Tibial artery (tissue), 4 donors: ENCODE measurements at places on chromosomes 7 and 10.

DNA sequence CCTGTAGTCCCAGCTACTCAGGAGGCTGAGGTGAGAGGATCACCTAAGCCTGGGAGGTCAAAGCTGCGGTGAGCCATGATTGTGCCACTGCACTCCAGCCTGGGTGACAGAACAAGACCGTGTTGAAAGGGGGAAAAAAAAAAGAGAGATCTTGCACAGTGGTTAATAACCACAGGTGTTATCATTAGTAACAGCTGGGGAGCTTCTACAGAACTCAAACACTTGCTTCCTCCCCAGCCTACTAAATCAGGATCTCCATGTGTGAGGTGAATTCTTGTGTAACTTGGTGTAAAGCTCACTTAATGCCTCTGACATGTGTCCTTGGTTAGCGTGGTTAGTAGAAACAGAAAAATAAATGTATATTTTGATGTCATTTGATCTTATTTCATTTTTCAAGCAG is 43.9 kb upstream of the BMS1 start:
- no peak overlapping the region for H3K4me3 ChIP-seq
- H3K36me3 ChIP-seq: no peaks in the 10 kb centered on the region
- no peak overlapping the region for H3K27ac ChIP-seq
- no peaks in the 10 kb centered on the region for H3K27me3 ChIP-seq
- H3K4me1 ChIP-seq: no peaks in the 10 kb centered on the region
- no peak for DNase-seq

GRCh38 chr7:130345136-130345535 is 520 bp downstream of the CPA5 start:
- no peaks in the 10 kb centered on the region for H3K36me3 ChIP-seq
- H3K27me3 ChIP-seq: no peaks in the 10 kb centered on the region
- H3K27ac ChIP-seq: no peak overlapping the region
- no peak overlapping the region for H3K4me3 ChIP-seq
- H3K4me1 ChIP-seq: no peaks in the 10 kb centered on the region

GRCh38 chr10:7513936-7514335 is 103.1 kb upstream of the SFMBT2 start:
- DNase-seq: no peak
- H3K36me3 ChIP-seq: no peaks in the 10 kb centered on the region
- H3K4me1 ChIP-seq: no peaks in the 10 kb centered on the region
- no peak overlapping the region for H3K4me3 ChIP-seq

GRCh38 chr10:48478980-48479811 is 125.7 kb downstream of the ARHGAP22 start:
- H3K27ac ChIP-seq: no peak overlapping the region
- no peaks in the 10 kb centered on the region for H3K27me3 ChIP-seq
- H3K4me1 ChIP-seq: no peaks in the 10 kb centered on the region
- peak; percentile 56 for DNase-seq
- no peak overlapping the region for H3K4me3 ChIP-seq
- H3K36me3 ChIP-seq: no peaks in the 10 kb centered on the region

GRCh38 chr7:117072620-117073118 is 119.4 kb downstream of the ST7 start:
- H3K36me3 ChIP-seq: no peaks in the 10 kb centered on the region
- no peaks in the 10 kb centered on the region for H3K4me1 ChIP-seq
- no peaks in the 10 kb centered on the region for H3K27me3 ChIP-seq
- H3K27ac ChIP-seq: peak overlapping the region; percentile 61
- peak; percentile 71 for DNase-seq
- H3K4me3 ChIP-seq: peak overlapping the region; percentile 27

- no peak overlapping the region for H3K27ac ChIP-seq
- no peak for DNase-seq
- no peaks in the 10 kb centered on the region for H3K36me3 ChIP-seq
- H3K27me3 ChIP-seq: no peaks in the 10 kb centered on the region
- H3K4me1 ChIP-seq: peaks cover 52% of the 10 kb centered on the region
Measured at GRCh38 chr7:44636926-44637325, 30.5 kb downstream of the OGDH start.

DNA sequence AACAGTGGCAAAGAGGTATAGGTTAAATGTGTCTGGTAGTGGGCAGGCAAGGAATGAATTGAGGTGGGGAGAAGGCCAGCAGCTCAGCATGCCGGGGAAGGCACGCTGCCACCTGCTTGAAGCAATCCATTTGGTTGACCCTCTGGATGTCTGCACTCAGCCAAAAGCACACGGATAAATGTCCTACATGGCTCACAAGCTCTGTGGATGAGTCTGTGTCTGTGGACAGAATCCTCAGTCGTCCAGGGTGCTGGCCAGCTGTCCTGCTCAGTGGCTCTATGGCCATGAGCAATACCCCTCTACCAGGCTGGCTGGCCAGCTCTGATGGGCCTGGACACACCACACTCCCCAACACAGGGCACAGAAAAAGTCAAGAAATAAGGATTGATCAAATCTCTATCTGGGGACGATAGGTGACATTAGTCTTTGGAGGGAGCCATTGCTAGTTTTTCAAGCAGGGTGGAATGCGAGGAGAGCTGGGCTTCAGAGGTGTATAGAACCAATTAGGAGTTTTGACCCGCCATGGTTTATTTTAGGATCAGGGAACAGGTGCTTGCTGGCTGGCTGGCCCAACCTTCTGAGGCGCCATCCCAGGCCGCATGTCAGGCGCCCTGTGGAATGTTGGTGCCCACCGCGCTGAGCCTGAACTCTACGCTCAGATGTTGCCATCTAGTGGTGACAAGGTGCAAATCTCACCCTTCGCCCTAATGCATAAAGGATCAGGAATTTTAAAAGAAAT is 493.4 kb downstream of the TNS3 start:
- no peak overlapping the region for H3K27ac ChIP-seq
- peak; percentile 58 for DNase-seq
- H3K36me3 ChIP-seq: no peaks in the 10 kb centered on the region
- H3K27me3 ChIP-seq: no peaks in the 10 kb centered on the region
- H3K4me1 ChIP-seq: peaks cover 6% of the 10 kb centered on the region

DNA sequence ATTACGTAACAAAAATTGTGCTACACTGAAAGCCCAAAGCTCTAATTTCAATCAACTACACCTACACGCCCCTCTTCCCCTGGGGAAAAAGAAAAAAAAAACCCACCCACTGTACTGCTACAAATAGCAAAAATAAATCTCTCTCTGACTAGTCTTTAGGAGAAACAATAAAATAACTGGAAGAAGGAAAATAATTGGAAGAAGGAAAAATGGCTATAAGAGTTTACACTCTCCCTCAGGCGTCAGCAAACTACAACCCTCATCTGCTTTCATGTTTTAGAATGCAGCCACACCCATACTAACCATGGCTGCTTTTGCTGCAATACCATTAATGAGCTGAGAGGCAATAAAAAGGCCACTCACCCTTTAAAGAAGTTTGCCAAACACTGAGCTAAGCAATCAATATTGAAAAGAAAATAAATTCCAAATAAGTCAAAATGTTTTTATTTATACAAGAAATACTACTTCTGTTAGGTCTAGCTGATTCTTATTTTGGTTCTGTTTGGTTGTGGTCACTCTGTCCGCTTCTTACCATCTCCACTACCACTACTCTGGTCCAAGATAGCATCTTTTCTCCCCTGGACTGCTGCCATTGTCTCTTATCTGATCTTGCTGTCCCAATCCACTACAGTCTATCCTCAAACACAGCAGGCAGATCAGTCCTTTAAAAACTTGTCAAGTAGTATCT is 3.8 kb downstream of the MINDY3 start:
- no peak overlapping the region for H3K4me3 ChIP-seq
- H3K4me1 ChIP-seq: peaks cover 47% of the 10 kb centered on the region
- no peaks in the 10 kb centered on the region for H3K27me3 ChIP-seq

DNA sequence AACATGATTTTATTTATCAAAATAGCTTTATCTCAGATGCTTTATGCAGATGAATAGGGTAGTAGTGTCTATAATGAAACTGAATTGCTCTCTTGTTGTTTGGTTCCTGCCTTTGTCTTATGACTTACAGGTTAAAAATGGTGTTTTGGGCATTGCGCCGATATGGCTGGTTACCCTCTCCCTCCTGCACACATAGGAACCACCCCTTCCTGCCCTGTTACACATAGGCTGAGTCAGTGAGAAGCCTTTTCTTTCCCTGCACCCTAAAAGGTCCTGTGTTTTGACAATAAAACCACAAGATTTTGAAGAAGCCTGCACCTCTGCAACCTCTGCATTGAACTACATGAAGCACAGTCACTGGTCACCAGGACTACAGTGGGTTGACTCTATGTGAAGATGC is 655.8 kb upstream of the ANKRD30A start:
- DNase-seq: no peak
- no peaks in the 10 kb centered on the region for H3K4me1 ChIP-seq
- no peaks in the 10 kb centered on the region for H3K27me3 ChIP-seq
- H3K27ac ChIP-seq: no peak overlapping the region
- H3K36me3 ChIP-seq: no peaks in the 10 kb centered on the region

GRCh38 chr10:122954731-122955050 is 664 bp upstream of the C10orf88 start:
- no peak for DNase-seq
- peak overlapping the region; percentile 88 for H3K4me3 ChIP-seq
- no peak overlapping the region for H3K27ac ChIP-seq

DNA sequence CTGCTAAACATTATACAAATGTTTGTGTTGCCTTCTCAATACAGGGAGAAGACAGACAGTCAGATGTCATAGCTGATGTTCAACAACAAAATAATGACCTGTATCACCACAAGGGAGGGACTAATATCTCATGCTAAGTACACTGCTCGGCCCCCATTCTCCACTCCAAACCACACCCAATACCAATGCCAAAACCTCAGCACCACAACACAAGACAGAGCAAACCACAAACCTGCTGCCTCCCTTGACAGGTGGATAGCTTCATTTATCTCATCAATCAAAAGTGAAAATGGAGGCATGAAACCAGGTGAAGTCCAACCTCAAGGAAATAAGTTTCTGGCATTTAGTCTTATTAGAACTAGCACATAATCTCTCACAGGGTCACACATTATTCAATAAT is 109.5 kb downstream of the PARD3 start:
- peaks cover 41% of the 10 kb centered on the region for H3K4me1 ChIP-seq
- H3K27ac ChIP-seq: no peak overlapping the region
- no peaks in the 10 kb centered on the region for H3K27me3 ChIP-seq
- DNase-seq: no peak

GRCh38 chr7:1608318-1608717 is 38.5 kb upstream of the PSMG3 start:
- H3K4me3 ChIP-seq: no peak overlapping the region
- H3K36me3 ChIP-seq: no peaks in the 10 kb centered on the region
- H3K27ac ChIP-seq: no peak overlapping the region
- H3K27me3 ChIP-seq: peaks cover 63% of the 10 kb centered on the region
- DNase-seq: no peak

DNA sequence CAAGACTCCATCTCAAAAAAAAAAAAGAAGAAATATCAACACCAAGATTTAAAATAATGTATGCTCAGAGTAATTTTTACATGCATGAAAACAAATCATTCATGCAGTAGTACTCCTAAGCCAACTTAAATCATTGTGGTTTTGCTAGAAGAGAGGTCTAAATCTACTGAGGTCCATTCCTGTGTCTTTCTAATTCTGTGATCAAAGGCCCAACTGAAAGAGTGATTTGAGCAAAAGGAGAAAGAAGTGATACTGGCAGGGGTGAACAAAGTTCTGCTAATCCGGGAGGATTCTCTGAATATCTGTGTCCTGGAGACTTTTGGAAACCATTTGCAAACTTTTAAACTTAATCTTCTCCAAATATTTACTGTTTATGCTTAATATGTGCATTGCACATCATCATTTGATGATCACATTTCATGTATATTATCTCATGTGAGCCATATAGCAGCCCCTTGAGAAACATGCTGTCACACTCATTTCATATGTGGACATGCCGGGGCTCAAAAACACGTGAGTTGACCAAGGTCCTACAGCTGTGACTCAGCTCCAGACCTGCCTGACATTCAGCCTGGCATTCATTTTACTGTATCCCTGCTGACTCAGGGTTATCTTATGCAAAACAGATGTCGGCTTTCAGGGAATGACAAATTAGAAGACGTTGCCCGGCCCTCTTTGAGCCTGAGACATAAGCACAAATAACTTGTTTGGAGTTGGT is 76.4 kb downstream of the FAM107B start:
- H3K4me3 ChIP-seq: no peak overlapping the region
- no peaks in the 10 kb centered on the region for H3K36me3 ChIP-seq
- no peak overlapping the region for H3K27ac ChIP-seq

DNA sequence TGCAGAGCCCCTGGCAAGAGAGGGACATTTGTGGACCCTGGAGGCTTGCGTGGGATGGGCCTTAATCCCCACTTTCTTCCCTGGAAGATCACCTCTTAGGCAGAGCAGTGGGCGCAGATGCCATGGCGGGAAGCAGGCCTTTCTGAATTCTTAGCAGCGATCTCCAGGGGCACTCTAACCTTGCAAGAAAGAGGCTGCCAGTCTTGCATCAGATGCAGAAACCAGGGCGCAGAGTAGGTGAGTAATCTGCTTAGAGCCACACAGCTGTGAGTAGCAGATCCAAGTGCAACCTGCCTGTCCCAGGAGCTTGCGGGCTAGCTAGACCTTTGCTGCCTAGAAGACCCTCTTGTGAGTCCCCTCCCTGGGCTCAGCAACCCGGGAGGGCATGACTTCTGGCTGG is 40.0 kb downstream of the KCTD7 start:
- no peaks in the 10 kb centered on the region for H3K4me1 ChIP-seq
- H3K4me3 ChIP-seq: no peak overlapping the region
- H3K36me3 ChIP-seq: no peaks in the 10 kb centered on the region
- DNase-seq: no peak

DNA sequence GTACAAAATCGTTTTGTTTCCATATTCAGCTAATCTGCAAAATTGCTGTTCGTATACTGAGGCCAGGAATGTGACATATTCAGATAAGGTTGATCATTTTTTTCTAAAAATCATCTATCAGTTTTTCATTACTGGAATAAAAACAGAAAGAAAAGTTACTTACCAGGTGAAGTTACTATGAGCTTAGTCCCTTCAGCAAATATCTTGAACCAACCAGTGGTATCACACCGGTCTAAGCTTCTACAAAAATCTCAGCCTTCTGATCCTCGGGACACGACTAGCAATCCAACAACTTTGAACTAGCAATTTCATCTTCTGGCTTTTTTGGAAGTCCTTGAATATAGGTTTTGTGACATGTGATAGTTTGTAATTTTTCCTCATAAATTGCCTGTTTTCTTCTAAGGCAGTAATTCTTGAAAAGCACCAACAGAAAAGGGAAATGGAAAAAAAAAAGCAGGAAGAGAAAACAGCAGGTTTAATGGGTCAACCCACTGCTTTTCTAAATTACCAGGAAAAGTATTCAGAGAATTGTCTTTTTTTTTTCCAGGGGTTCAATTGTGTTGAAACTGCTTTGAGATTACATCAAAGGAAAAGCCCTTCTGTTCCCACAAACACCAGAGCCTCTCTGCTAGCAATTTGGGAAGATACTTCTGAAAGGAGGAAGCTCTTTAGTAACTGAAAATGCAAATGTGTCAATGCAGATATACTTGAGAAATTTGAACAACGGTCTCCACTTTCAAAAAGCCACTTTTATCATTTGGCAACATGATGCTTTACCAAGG is 2.9 kb upstream of the TARP start:
- H3K4me1 ChIP-seq: no peaks in the 10 kb centered on the region
- H3K27me3 ChIP-seq: no peaks in the 10 kb centered on the region
- H3K27ac ChIP-seq: no peak overlapping the region
- H3K36me3 ChIP-seq: no peaks in the 10 kb centered on the region
